Common myeloid progenitor, CD34-positive (primary cell): ENCODE measurements at places on chromosomes 6 and 20.
A peak's percentile ranks its signal among the peaks of the same experiment; 100 is the strongest.

DNA sequence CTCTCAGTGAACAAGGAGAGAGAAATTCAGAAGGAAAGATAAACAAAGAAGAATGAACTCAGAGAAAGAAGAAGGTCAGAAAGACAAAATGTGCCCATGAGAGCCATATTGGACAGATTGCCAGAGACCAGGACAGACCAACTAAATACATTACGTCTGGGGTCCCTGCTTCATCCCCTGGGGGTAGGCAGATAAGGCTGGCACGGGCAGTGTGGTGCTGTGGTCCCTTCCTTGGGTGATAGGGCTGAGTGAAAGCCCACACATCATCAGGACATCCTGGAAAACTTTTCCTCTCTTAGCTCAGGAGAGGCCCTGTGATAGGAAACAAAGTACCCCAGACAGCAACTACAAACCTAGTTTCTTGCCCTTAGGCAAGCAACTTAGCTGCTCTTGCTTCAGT lies 13.2 kb upstream of the ARMC12 start:
- no peak for DNase-seq

- DNase-seq, result no peak
Measured at GRCh38 chr20:33858666-33859065, 47.5 kb downstream of the CHMP4B start.

DNA sequence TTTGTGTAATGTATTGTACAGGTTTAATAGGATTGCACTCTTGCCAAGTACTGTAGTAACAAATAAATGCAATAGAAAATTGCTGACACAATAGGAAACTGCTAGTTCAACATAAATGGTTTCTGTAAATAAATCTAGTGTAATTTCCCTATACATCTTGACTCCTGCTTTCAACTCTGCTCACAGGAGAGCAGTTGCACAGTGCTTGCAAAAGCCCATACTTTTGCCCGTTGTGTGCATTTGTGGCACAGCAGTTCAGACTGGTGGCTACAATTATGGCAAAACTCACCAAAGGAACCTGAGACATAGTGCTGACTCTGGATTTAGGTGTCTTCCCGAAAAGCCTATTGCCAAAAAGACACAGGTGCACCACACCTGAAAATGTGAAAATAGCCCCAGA lies 953.3 kb upstream of the SLC35B3 start:
- DNase-seq, result no peak

DNA sequence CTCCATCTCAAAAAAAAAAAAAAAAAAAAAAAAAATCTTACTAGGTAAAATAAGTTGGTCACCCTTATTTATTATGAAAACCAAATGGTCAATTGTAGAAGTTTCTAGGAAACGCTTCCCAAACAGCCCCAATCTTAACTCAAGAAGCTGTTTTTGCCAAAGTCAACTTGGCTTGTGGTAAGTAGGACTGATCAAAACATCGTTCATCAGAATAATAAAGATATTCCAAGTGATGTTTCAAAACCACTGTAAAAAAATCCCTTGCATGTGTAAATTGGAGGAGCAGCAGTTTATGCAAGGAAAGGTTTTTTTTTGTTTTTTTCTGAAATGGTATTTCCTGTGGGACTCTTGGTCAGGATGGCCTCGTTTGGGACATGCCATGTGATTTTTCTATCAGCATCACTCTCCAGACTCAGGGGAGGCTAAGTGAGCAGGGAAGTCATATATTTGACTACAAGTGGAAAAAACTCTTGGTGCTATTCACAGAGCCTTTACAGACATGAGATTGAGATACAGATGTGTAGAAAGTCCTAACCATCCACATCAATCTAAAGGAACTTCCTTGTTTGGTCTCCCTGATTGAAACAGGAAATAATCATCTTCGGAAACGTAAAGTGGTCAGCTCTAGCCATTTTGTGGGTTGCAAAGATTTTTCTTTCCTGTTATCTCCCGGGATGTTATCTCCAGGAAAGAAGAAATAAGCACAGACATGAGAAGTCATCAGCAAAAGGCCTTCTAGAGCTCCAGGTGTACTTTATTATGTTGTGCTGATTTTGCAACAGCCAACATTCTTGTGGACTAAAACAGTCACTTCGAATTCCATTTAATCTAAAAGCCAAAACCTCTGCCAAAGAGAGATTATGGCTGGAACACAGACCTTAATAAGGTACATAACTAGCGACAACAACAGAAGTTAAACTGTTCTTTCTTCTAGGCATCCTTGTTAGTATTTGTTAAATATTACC lies 177.8 kb downstream of the EDN1 start:
- no peak for DNase-seq

GRCh38 chr6:76742919-76743318 lies 670.5 kb upstream of the IMPG1 start:
- DNase-seq, result no peak

- DNase-seq, result no peak
Measured at GRCh38 chr20:11389186-11389585, 528.5 kb upstream of the BTBD3 start.

DNA sequence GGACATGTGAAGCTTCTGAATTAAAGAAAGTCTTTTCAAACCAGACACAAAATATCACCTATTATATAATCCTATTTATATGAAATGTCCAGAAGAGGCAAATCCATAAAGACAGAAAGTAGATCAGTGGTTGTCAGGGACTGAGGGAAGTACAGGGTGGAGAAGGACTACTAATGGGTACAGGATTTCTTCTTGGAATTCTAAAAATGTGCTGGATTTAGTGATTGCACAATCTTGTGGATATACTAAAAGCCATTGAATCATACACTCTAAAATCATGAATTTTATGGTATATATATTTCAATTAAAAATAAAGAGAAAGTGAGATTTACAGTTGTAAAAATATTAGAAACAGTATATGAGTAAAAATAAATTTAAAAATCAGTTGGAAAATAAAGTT lies 18.7 kb upstream of the MC3R start:
- DNase-seq, result no peak

GRCh38 chr6:133757335-133757734 lies 131.6 kb upstream of the TCF21 start:
- no peak for DNase-seq

DNA sequence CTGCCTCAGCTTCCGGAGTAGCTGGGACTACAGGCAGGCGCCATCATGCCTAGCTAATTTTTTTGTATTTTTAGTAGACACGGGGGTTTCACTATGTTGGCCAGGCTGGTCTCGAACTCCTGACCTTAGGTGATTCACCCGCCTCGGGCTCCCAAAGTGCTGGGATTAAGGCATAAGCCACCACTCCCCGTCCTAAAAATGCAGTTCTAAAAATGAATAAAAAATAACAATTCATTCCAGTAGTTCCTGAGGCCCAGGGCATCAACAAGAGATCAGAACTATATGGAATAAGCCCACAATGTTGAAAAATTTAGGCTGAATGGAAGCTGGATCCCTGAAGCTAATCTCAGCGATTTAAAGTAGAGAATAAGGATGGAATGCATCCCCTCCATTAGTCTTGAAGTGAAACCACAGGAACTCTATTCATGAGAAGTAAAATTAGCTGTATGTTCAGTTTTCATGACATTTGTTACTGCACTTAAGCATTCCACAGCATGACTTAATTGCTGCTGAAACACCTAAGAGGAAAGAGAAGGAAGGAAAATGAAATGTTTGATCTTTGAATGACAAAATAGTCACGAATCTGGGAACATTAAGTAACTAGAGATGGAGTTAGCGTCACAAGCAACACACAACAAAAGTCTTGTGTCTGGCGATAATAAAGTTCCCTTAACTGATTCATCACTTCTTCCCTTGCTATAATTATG lies 80.4 kb upstream of the RIPOR2 start:
- DNase-seq, result peak; percentile 65

- DNase-seq, result no peak
Measured at GRCh38 chr6:14454473-14454775, 336.9 kb downstream of the CD83 start.

- peak; percentile 26 for DNase-seq
Measured at GRCh38 chr6:88141561-88142296, 24.4 kb downstream of the CNR1 start.

- no peak for DNase-seq
Measured at GRCh38 chr6:8934318-8934717, 499.0 kb upstream of the SLC35B3 start.

DNA sequence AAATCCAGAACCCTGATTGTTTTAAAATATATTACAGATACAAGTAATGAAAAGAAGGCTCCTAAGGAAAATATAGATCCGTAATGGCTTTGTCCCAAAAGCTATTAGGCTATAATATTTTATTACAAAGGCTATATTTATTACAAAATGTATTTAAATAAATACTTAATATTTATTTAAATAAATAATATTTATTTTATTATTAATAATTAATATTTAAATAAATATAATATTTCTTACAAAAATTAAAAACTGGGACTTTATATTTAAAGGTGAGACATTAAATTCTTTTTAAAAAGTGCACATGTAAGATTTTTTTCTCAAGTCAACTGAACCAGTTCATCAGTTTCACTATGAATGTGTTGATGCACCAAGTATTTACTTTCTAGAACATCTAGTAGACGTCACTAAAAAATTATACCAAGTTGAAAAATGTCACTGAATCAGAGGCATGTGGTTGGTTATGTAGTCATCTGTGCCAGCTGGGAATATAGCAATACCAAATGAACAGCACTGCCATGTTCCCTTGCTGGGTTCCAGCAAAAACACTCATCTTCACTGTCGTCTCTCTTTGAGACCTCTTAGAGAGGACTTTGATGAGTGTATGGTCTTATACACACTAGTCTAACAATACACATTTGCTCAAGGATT lies 278.9 kb downstream of the ESR1 start:
- no peak for DNase-seq

GRCh38 chr20:49668181-49668877 lies 45.3 kb downstream of the B4GALT5 start:
- DNase-seq, result no peak

DNA sequence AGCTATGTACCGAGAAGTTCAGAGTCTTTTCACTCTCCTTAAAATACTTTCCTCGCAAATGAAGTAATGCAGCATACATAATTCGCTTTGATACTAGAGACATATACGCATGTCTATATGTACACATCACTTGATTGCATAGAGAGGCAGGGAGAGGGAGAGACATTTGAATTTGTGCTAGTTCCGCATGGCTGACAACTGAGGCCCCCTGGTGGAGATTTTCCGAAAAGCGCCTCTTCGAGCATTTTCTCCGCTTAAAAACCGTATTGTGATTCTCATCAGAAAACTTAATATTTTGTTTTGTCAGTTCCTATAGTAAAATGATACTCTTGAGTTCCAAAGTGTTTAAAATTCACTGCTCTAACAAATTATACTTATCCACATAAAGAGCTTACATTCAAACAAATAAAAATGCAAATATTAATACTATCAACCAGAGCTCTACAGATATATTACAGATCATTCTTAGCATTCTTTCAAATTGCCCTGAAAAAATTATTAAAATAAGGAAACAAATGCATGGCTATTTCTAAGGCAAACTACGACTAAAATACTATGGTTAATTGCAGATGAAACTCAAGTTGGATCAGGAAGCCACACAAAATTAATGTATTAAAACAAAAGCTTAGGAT lies 637 bp downstream of the MYLK4 start:
- peak; percentile 74 for DNase-seq

- no peak for DNase-seq
Measured at GRCh38 chr6:71033890-71034289, 77.0 kb upstream of the B3GAT2 start.

- no peak for DNase-seq
Measured at GRCh38 chr20:60483371-60483770, 525.1 kb downstream of the CDH26 start.

DNA sequence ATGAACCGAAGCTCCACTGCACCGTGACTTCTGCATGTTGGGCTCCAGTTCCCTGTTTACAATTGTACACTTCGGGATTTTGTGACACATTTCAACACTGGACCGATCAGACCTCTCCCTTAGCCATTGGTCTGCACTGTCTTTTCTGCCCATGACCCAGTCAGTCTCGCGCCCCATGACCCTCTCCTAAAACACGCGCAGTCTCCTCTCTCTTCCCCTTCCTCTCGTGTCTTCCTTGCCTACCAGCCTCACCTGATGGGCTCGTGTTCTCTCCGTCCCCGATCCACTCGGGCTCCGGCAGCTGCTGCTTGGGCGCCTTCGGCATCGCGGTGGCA lies 535 bp upstream of the ABCF1 start:
- DNase-seq, result no peak

DNA sequence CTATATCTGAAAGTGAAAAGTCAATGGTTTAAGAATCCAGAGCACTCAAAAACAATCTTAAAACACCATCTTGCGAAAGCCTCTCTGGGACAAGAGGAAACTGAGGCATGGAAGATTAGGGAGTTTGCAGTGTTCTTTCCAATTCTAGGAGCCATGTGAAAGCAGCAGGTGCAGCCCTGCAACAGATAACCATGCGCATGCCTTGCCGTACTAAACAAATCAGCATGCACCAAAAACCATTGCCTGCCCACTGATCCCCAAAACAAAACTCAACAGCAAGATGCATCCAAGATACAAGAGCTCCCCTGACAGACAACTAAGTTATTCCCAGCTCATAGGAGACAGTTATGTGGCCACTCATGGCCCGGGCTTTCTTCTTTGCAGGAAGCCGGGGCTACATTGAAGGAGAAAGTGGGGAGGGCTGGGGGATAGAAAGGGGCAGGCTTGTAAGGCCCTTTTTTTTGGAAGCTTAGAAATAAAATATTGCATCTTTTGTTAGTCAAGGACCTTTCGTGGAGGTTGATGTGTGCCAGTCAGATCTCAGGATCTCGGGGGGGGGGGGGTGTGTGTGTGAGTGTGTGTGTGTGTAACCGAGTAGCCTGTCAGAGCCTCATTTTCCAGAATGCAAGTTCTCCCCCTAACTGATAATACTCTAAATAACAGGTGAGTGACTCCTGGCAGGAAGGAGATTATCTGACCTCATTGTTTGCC lies 178.4 kb downstream of the MBOAT1 start:
- no peak for DNase-seq

DNA sequence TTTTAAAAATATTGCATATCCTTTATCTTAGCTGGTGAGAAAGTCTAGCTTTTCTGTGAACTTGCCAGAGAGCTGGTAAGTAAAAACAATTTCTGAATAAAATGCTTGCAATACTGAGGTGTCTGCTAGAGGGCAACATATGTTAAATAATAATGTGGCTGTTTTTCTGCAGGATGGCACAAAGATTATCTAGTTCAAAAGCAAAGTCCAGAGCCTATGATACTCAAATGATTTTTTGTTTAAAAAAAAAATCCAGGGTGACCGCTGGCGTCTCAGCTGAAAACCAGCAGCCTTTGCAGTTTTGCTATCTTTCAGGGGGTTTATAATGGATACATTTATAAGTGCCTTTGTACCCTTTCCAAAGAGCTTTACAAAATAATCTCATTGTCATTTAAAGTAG lies 194.9 kb downstream of the PHACTR1 start:
- peak; percentile 51 for DNase-seq

- DNase-seq, result no peak
Measured at GRCh38 chr6:35381132-35381531, 38.8 kb downstream of the PPARD start.
